ENCODE measurements at places on chromosomes 1 and 21.

DNA sequence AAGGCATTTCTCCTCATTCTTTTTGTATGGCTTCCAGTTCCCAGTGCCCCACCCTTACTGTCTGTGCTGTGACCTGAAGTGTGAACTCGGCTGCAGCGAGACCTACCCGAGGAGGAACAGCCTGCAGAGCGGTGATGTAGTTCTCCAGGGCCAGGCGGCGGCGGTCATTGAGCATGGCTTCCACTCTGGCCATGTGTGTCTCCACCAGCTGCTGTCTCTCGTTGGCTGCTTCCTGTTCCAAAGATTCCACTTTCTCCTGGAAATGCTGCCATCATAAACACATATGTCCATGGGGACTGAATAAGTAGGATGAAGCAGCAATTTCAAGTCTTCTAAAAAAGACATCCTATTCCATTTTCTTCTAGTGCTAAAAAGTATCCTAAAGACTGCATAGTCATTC, 195.6 kb downstream of the APP start:
- DNase-seq = no peak

DNA sequence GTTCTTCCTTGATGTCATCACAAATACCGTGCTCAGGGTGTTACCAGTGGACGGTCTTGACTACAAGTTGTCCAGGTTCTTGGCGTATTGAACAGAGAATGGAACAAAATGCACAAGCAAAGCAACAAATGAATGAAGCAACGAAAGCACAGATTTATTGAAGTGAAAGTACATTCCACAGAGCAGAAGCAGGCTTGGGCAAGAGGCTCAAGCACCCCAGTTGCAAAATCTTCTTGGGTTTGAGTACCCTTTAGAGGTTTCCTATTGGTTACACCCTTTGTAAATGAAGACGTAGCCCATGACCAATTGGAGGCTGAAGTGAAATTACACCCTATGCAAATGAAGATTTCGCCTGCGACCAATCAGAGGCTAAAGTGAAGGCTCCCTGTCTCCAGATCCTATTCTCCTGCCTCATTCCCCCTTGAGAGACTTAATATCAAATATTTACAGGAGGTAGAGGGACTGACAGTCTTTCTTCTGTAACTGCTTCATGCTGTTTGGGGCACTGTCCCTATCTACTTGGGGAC, 38.3 kb downstream of the YY1AP1 start:
- no peak for DNase-seq

DNA sequence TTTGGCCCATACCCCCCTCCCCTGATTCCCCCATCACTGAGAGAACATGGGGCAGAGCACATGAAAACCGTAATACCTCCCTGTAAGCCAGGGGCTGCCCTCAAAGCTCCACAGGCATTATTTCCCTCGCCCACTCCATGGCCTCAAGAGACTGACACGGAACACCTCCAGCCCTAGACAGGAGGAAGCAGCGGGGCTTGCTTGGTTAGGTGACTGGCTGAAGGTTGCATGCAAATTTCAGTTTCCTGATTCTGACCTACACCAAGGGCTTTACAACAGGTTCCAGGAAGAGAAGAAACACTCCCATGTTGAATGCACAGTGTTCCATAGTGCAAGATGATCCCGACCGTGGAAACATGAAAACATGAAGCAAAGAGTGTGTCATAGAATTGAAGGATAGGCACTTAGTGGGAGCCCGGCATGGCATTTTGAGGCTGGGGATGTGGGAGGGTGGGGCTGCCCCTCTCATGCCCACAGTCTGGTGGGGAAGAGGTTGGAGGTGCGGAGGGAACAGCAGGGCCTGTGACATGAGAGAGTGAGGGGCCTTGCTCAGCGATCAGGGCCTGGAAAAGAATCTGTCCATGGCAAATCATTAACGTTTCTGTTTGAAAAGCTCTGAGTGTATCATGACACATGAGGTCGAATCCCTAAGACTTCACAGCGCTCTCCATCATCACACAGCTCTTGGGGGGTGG, 33.5 kb downstream of the GPR137B start:
- DNase-seq = no peak

DNA sequence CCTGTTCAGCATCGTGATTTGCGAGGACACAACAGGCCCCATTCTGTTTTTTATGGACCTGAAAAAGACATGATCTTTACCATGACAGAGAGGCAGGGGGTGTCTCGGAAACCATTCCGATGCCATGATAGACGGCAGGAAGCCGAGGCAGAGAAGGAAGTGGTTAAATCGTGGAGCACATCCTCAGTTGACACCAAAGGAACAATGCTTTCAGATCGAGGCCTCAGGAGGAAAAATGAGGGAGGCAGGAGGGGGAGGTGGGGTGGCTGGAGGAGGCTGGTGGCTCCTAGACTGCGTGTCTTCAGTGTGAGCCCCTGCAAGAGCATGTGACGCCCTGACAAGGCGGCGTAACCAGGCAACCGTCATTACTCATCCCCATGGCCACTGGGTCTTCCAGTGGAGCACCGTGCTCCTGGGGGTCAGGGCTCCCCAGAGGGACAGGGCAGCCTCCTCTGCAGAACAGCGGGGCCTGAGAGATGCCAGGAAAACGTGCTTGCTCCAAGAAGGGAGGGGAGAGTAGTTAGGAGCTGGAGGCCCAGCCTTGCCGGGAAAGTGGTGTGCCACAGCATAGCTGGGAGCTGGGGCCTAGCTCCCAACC, 172.8 kb upstream of the TMEM51 start:
- DNase-seq = no peak

DNA sequence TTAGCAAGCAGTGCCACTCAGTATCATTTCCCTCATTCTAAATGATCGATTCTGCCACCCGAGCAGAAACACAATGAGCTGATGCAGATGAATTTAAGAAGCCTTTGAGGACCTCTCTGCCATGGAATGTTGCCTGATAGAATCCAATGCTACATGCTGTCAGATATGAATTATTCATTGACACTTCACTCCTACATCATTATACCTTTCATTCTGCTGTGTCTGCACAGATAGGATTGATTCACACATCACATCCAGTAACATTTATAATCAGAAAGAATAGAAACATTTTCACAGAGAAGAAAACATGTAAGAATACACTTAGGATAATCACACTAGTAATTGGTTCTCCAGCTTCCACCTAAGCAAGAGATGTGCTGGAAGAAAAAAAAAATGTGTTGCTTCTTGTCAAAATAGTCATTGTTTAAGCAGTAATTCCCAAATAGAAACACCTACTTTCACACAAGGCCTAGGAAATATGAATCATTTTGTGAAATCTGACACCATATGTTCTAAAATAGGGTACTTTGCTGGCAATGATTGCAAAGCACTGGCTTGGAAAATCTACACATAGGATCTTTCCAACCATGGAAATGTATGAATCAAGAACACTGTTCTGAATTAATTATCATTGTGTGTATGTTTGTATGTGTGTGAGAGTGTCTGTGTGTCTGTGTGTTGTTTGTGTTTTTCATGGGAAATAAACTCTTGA, 110.1 kb downstream of the GRIK1 start:
- DNase-seq = no peak

DNA sequence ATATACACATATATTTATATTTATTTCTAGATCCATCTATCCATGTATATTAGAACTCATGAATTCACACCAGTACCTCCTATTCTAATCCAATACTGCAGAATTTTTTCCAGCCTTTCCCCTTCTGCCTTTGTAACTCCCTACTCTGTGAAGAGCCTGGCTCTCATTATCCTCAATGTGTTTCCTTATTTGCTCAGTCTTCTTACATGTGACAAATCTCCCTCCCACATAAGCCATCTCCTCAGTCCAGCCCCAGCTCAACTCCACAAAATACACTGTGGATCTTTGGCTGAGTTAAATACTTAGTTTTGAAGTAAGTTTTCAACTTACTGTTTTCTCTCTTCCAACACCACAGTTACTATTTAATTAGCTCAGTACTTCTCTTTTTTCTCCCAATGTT, 45.7 kb downstream of the ATP5PO start:
- no peak for DNase-seq

DNA sequence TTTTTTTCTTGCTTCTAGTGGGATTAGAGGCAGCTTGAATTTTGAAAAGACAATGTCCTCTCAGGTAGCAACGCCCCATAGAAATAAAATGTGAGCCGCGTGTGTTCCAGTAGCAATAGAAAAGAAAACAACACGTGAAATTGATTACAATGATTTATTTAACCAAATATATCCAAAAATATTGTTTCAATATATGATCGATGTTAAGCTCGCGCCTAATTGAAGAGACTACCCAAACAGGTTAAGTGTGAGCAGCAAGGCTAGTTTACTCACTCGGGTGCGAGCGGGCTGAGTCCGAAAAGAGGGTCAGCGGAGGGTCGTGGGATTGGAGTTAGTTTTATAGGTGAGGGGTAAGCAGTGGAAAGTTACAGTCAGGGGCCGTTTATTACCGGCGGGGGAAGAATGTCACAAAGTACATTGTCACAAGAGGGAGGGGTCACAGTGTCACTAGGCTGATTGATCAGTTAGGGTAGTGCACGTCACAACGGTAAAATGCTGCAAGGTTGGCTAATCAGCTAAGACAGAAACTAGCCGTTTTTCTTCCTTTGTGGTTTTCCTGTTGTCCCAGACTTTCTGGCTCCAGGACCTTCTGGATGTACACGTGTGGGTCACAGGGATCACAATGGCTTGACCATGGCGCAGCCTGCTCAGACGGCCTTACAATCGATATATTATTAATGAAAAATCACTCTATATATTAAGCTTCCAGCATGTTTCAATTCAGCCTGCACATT, 697 bp upstream of the ZNF670 start:
- no peak for DNase-seq

DNA sequence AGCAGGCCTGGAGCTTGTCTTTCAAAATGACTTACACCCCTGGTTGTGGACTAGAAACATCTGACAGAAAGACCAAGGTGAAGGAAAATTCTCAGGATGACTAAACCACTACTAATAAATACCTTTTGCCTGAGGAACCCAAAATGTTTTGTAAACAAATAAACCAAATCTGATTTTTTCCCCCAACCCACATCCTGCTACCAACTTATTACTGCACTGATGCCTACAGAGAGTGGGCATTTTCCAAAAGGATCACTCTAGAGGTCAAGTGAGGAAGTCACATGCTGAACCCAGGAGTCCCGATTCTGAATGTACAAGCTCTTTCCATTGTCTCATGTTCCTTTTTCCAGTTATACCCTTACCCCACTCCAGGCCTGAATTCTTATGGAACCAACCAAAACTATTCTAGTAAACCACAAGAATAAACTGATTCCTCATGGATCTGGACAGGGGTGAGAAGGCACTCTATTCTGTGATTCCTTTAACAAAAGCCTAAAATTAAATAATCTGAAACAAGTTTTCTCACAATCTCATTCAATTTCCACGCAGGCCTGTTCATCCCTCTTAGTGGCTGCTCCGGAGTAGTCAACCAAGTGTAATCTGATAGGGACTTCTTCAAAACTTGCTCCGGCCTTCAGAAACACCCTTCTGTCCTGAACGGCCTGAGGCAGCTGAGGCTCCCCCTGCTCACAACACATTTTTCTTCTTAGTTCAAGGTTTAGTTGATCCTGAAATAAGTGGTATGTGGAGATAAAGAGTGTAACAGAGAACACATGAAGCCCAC, 1.4 kb downstream of the PI4KB start:
- DNase-seq = no peak

- DNase-seq = no peak
These were observed 131.7 kb downstream of the PSMG1 start for GRCh38 chr21:39051588-39051949.

GRCh38 chr1:159835356-159835755, 8.7 kb downstream of the SLAMF8 start:
- no peak for DNase-seq

GRCh38 chr1:208557723-208558094, 313.5 kb upstream of the PLXNA2 start:
- DNase-seq = no peak

Data from activated CD4-positive, alpha-beta T cell treated with anti-CD3 and anti-CD28 coated beads, Interleukin-2, amount 50 U/mL, for 24 hours (primary cell).